ENCODE measurements at places on chromosomes 6 and 20.

- DNase-seq = no peak
Measured at GRCh38 chr6:160180706-160181105, 59.1 kb downstream of the SLC22A1 start.

- DNase-seq = no peak
Measured at GRCh38 chr20:8020314-8021079, 936 bp upstream of the TMX4 start.

DNA sequence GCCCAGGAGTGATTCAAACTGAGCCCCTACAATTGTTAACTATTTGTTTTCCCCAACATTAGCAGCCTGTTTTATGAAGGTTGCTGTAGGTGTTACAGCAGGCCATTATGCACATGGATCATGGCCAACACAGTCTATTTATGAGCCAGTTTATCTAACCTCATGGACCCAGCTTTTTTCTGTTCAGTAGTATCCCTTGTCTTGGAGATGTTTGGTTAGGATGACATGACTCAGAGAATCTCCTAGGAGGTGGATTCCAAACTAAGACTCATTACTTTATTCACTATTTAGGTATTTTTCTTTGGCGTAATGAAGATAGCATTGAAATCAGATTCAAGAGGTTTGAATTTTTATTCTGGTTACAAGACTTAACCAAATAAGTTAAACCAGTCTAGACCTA, 62.8 kb upstream of the TFB1M start:
- peak; percentile 87 for DNase-seq

DNA sequence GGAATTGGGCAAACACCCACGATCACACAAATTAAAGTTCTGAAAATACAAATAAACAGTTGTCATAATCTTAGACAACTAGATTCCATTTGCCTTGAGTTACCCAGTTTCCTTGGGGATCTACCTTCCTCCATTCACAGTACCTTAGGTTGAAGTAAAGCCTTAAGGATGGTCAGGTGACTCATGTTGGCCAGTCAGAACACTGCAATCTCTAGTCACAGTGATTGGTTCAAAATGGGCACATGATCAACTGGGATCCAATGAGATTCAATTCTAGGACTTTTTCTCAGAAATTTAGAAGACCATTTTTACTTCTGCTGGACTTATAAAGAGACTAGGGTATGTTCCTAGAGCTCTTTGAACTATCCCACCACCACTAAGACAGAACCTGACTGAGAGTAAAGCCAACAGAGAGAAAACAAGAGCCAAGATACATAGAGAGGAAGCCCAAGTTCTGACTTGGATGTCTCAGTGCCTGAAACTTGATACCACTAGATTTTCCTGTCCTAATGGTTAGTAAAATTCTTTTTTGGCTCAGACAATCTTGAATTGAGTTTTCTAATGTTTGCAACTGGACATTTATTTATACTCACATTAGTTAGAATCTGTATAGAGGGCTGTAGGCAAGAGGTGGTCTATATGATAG, 8.6 kb upstream of the CLIC5 start:
- no peak for DNase-seq

DNA sequence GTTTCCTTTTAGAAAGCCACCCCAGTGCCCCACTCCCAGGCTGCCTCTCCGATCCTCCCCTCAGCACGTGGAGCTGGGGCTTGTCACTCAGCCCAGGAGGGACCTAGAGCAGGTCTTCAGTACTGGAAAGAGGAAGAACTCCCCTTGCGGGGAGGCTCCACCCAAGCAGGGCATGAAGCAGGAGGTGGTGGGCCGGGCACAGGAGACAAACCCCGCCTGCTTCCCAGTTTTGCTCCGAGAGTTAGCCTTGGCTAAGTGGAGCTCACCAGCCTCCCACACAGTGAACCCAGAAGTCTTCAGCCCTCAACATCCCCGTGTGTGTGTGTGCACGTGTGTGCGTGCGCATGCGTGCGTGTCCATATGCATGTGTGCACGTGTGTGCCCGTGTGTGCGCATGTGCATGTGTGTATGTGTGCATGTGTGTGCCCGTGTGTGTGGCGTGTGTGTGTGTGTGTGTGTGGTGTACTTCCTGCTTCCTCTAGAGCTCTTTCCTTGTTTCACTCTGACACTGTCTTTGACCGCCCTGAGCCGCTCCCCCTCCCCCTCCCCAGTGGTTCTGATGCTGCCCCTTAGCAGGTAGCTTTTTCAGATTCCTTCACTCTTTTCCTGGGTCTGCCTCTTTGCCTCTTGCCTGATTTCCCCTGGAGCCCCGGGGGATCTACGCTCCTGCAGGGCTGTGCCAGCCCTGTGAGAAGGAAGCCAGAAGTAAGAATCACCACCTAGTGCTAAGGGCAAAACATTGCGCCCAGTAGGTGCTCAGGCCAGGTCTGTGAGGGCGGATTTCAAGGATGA, 239.8 kb downstream of the CDC5L start:
- no peak for DNase-seq

GRCh38 chr6:31128093-31128676, 7.9 kb upstream of the CDSN start:
- DNase-seq = peak; percentile 46

- peak; percentile 37 for DNase-seq
Measured at GRCh38 chr6:90216072-90216977, 80.3 kb downstream of the BACH2 start.

DNA sequence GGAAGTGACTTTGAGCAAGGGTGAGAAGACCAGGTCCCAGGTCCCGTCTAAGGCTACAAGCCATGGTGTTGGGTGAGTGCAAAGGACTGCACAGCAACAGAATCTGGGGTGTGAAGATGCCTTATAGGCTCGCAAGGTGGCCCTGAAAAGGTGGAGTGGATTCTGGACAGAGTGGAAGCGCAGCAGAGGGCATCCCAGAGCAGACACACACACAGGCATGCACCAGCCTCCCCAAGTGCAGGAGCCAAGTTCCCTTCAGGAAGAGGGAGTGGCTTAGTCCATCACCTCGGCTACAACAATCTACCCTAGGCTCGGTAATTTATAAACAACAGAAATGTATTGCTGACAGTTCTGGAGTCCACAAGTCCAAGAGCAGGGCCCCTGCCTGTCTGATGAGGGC, 180.1 kb upstream of the PDE10A start:
- no peak for DNase-seq

DNA sequence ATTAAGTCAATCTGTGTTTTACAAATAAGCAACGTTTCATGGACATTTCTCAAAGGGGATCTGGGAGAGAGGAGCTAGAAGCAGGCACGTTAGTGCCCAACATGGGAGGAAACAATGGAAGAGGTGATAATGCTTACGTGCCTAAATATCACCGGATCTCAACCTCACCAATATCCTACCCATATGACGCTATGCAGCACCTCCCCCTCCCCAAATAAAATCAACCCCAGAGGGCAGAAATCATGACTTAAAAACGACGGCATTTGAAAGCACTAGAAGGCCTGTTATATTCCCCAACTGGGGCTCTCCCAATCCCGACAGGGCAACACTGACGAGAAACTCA, 425 bp downstream of the HBS1L start:
- no peak for DNase-seq

GRCh38 chr6:153437193-153437592, 306.1 kb upstream of the RGS17 start:
- no peak for DNase-seq

DNA sequence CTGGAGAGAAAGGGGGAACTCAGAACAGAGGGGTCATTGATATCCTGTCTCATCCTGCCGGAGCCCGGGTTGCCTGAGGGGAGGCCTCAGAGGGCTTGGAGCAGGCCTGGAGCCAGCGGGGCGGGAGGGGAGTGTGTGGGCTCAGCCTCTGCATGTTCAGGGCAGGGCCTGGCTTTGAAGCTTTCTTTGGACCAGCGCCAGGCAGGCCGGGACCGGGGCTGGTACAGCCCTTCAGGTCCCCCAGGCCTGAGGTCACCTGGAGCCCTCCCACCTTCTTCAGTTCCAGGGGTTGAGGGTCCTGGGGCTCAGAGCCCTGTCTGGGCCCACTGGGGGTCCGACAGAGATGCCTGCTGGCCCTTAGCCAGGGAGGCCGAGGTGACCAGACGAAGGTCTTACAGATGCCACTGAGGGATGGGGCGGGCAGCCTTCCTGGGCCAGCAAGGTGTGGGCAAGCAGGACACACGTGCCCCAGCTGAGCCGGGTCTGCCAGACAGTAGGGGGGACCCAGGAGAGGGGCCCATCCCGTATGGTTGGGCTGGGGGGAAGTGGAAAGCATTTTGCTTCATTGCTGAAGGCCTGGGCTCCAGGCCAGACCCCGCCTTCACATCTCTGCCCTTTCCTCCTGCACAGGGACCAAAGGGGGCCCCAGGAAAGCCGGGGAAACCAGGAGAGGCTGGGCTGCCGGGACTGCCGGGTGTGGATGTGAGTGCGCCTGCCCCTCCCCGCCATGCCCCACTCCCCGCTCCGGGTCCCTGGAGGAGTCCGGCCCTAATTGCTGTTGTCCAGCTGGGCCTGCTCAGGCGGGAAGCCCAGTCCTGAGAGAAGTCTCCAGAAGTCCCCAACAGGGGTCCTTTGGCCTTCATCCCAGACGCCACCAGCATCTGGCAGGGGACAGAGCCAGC, 2.0 kb downstream of the COL9A3 start:
- peak; percentile 82 for DNase-seq

DNA sequence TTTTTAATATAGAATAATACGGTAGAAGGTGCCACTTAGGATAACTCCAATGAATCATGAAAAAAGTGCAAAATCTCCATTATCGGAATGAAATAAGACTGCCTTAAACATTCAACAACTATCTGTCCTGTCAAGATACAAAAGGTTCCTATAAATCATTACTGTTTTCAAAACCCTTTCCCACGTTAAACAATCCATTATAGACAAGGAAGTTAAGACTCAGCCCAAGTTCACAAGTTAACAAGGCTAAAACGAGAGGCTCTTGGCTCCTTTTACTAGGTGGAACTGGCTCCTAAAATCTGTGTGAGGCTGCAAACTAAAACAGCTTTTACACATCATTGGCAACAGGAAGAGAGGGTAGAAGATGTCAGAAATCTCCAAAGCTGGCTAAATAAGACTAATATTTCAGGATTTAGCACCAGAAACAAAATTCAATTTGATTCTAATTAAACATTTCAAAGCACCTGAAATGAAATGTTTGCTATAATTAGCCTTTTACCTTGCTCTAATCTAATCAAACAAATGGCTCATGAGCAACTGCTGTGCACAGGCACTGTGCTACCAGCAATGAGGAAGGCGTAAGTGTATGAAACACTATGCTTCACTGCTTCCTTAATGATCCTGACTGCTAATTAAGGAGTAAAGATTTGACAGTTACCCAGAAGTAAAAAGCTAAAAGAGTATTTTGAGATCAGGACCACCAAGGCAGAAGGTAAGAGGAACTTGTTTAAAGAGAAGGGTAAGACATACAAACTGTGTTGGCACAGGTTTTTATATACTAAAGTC, 109.7 kb downstream of the DST start:
- DNase-seq = no peak

DNA sequence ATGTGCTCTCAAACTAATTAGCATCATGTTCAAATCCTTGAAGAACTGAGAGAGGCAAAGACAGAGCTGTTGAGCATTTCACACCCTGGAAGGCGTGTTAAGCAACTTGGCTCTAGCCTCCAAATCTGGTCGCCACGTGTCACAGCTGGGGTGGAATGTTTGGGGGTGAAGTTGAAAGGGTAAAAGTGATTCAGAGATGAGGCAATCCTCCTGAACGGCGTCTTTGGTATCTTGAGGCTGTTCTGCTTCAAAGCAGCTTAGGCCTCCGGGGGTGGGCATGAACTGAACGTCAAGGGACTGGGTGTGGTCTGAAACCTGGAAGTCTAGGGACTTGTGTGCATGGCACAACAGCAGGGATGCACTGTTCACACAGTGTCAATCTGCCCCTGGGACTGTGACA, 62.3 kb downstream of the TRAM2 start:
- DNase-seq = peak; percentile 74

- DNase-seq = no peak
Measured at GRCh38 chr6:139655783-139656705, 281.6 kb upstream of the CITED2 start.

DNA sequence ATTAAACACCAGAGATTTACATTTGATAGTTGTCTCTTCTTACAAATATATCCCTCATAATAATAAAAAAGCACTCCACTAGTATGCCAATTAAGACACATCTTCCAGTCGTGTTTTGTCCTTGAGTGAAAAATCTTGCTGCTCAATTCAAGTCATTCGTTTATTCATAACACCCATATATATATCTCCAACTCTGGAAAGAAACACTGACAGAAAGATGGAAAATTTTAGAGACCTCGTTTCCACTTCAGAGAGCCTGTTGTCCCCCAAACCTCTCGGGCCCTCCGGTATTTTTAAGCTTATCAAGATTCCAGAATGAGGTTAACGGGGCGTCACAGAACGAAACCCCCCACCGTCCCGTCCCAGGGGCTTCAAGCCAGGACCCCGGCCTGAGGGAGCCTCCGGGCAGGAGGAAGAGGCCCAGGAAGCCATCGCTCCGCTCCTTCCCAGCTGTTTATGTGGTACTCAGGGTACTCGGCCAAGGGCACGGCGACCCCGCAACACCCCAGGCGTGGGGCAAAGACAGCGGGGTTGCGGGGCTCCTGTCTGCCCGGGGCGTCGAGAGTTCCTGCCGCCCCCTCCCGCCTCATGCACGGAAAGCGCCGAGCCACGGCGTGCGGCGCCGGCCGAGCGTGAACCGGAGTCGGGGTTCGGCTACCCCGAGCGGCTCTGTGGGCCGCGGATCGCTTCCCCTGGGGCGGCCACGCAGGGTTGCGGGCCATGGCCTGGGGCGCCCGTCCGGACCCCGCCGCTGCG, 623 bp upstream of the SNX9 start:
- DNase-seq = no peak

GRCh38 chr6:35077713-35078105, 63.4 kb downstream of the TCP11 start:
- DNase-seq = no peak

GRCh38 chr6:36638579-36638978, 39.9 kb upstream of the CDKN1A start:
- DNase-seq = no peak

DNA sequence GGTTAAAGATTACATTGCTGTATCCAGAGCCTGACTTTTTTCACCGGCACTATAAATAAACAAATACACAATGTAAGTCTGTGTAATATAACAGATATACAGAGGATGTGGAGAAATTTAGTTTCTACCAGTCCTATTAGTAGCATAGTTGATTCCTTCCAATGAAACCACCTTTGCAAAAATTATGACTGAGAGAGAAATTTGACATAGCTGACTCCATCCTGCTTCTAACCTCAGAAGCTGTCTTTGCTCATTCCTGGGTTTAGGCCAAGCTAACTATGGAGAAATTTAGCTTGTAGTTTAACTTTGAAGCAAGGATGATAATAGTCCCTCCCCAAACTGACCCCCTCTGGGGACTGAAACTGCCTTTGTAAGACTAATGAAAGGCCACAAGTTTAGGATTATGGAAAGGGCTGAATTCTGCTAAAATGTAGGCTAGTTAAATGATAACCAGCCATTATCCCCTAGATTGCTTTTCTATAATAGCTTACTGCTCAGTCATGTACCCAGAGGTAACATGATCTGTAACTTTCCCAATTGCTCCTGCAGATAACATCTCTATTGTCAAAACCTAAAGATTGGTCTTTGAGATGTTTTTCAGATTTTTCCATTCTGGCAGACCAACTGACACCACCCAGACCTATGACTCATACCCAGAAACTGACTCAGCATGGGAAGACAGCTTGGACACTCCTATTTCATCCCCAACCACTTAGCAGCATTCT, 172.8 kb upstream of the ARG1 start:
- peak; percentile 78 for DNase-seq

Measured in Daoy (cell line).